ENCODE measurements at places on chromosomes 2 and 18.

- peak; percentile 88 for DNase-seq
These were observed 83.3 kb downstream of the DPP4 start for GRCh38 chr2:161990741-161991140.

GRCh38 chr2:40093021-40093675 lies 314.1 kb upstream of the THUMPD2 start:
- DNase-seq, result peak; percentile 88

DNA sequence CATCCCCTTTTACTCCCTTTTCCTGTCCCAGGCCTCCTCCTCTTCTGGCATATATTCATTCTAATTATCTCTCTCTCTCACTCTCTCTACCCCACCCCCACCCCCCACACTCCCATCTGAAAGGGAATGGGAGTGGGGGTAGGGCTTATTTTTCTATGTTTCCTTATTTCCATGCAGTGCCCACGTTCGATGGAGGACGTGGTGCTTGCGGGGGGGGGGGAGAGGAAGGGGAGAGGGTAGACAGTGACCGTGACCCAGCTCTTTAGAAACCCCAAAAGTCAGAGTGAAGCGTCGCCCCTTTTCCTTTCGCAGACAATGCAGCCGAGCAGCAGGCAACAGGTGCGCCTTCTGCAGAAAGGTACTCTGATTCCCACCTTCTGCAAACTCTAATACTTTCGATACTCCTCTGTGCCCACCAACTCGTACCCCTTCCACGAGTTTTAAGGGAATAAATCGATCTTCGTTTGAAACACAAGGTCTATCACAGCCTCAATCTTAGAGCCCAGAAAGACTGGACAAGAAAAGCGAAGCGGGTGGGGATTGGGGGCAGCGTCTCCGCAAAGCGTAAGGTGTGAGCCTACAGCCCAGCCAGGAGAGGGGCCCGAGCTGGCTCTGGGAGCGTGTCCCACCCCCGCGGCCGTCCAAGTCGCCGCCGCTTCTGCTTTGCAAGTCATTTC lies 891 bp upstream of the NR4A2 start:
- no peak for DNase-seq

- DNase-seq, result no peak
These were observed 546.7 kb downstream of the EPHA4 start for GRCh38 chr2:221025398-221025797.

GRCh38 chr18:10739152-10739551 lies 213.3 kb downstream of the NAPG start:
- peak; percentile 57 for DNase-seq

DNA sequence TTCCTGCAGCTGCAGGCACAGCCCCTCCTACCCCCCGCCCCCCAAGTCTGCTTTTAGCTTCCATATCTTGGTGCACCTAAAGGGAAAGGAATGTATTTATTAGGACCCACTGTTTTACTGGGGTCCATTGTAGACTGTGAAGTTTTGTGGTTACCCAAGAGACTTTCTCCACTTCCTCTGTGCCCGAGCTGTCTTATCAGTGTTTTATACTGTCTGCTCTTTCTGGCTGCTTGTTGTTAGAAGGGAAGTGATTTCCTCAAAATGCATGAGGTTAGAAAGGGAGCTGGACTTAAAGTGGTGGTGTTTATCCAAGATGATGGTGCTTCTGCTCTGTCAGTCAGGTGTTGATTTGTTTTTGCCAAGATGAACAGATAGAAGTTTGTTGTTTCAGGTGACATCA lies 85.0 kb downstream of the PTH2R start:
- DNase-seq, result no peak

GRCh38 chr18:3669376-3669775 lies 219.4 kb downstream of the TGIF1 start:
- DNase-seq, result no peak

GRCh38 chr2:231930593-231931281 lies 4.5 kb upstream of the NPPC start:
- DNase-seq, result no peak

Measured in retinal pigment epithelial cell (primary cell).